ENCODE measurements at places on chromosomes 2 and 18.

DNA sequence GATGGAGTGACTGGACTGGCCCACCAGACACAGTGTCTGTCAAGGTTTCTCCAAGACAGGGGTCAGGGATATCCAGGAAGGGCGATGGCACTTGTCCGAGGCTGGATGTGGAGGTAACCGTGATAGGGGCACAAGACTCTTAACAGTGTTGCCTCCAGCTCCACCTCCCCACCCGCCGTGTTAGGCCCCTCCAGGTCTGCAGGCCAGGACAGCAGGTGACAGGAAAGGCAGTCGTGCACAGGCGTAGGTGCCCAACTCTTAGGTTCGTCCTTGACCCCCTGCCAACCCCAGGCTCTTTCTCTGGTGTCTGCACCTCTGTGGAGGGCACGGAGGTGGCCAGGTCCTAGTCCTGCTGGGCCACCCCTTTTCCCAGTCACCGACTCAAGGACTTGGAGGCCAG, 10.1 kb downstream of the ITM2C start:
- DNase-seq, result no peak

GRCh38 chr18:73235921-73236320, 368.1 kb upstream of the NETO1 start:
- no peak for DNase-seq

DNA sequence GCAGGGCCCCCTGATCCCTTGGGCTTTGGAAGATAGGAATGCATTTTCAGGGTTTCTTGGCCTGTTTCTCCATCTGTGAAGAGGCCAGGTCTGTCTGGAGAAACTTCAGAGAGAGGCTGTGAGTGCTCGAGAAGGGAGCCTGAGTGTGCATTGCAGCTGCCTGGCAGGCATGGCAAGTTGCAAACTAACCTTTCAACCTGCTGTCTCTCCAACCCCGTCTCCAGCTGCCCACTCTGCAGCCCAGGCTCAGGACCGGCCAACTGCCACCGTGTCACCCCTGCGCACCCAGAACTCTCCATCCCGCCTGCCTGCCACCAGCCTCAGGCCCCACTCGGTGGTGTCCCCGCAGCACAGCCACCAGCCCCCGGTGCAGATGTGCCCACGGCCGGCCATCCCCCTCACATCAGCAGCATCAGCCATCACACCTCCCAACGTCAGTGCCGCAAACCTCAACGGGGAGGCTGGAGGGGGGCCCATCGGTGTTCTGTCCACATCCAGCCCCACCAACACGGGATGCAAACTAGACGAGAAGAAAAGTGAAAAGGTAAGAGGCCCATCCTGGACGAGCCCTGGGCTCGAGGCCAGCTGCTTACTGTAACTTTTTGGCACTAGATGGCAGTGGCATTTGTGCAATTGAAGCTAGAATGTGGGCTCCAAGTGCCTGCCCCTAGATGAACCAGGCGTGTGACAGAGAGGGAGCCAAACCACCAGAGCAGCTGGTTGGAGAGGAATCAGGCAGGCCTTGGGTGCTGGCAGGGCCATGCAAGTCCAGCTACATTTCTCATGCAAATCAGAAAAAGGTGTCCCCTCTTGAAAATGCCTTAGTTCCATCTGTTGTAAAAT, 164.6 kb downstream of the SEPTIN10 start:
- DNase-seq, result no peak

DNA sequence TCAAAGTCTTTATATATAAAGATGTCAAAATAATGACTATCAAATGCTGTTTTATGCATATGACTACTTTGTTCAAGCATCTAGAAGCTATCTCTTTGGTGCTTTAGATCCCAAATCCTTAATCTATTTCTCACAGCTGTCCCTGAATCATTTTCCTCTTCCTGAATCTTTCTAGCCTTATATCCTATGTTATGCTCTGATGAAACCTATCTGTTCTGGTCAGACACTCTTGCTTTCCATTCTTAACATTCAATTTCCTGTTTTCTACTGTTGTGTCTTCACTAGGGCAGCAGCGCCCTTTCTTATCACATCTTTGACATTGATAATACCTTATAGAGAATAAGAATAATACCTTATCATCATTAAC, 6.3 kb upstream of the PARD3B start:
- DNase-seq, result no peak

GRCh38 chr2:158102446-158102845, 770 bp downstream of the UPP2 start:
- no peak for DNase-seq

DNA sequence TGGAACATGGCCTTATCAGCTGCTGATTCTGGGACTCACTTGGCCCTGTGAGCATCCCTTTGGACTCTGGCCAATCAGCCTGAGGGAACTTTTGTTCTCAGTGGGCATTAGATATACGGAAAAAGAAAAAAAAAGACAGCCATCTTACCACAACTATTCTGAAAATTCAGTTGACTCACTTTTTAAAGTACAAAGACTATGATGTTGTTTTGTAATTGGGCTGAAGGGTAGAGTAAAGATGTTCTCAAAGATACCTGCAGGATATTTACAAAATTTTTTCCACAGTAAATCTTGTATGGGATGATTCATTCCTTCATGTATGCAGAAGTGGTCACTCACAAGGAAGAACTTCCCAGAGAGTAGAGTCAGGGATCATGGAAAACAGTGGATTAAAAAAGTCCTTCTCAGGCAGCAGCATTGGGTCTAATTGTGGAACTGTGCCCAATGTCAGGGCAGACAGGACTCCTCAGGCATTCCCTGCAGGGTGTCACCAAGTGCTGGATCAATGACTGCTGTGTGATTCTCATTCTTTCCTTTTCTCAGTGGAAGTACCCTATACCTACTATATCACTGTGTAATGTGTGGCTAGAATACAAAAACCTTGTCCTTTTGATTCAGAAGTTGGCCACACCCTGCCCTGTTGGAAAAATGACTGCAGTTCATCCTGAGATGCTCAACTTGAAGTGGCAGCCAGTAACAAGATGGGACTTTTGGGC, 35.4 kb downstream of the SULT1C4 start:
- DNase-seq, result no peak

DNA sequence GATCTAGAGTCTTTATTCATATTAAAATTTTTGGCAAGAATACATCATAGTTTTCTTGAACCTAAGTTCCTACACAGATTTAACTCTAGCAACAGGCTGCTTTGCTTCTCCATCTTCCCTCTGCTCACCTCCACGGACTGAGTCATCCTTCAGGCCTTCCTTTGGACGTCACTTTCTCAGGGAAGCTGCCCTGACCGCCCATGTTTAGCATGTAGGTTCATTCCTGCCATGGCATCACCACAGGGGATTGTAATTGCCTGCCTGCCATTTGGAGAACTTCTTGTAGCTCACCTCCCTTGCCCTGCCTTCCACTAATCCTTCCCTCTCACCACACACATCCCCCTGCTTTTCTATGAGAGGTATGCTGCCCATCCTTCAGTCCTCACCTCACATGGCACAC, 43.9 kb upstream of the B3GNT2 start:
- DNase-seq, result no peak

GRCh38 chr2:20189299-20189931, 35.5 kb downstream of the SDC1 start:
- no peak for DNase-seq

DNA sequence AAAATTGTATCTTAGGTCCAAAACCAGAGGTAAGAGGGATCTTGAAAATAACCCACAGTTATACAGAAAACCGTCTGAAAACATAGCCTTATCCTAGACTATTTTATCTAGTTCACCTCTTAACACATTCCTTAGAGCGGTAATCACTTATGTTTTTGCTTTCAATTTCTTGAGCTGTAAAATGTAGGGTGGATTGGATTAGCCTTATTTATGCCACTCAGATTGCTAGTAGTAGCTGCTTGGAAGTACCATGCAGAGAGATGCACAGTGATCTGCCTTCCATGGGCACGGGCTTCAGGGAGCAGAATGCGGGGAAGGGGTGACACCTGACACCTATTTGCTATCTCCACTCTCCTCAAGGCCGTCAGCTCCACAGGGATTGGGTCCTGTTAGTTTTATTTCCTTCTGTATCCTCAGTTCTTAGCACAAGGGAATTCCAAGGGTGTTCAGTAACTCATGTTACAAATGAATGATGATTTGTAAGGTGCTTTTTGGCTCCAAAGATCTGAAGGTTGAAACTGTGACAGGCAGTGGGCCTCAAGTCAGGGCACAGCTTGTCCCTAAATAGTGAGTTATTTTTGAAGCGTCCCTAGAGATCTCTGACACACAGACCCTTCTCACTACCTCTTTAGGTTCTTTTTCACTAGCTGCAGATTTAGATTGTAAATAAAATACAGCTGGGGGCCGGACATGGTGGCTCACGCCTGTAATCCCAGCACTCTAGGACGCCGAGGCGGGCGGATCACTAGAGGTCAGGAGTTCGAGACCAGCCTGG, 64.0 kb upstream of the PMAIP1 start:
- no peak for DNase-seq

DNA sequence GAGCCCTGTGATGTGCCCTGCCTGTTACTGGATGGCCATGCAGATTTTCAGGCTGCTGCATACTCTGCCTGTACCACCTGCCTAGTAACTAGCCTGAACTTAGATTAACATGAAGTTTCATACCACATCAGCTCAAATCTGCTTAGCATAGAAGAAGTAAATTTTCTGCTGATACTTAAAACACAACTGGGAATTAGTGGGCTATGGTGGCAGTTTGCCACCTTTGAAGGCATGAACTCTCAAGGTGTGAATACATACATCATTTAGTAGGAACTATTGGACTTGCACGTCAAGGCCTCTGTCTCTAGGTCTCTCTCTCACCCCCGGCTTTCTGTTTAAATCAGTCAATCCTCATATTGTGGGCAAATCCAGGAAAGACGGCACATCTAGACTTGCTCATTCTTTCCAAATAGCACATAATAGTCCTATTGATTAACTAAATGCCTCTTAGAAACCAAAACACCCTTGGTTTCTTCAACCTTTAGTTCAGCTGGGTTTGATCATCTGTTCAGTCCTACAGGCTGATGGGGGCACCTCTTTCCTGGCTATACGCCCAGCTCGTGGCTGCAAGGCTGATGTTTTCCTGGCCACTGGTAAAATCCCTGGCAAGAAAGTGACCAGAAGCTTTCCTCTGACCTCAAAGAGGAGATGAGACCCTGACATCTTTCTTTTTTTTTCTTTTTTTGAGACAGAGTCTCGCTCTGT, 58.4 kb downstream of the ALPK2 start:
- no peak for DNase-seq

- no peak for DNase-seq
These were observed 13.9 kb upstream of the LMAN1 start for GRCh38 chr18:59372975-59373374.

- DNase-seq, result no peak
These were observed 155.1 kb downstream of the FIGN start for GRCh38 chr2:163580757-163581156.

- no peak for DNase-seq
These were observed 172.1 kb upstream of the LRRTM1 start for GRCh38 chr2:80476535-80477117.

DNA sequence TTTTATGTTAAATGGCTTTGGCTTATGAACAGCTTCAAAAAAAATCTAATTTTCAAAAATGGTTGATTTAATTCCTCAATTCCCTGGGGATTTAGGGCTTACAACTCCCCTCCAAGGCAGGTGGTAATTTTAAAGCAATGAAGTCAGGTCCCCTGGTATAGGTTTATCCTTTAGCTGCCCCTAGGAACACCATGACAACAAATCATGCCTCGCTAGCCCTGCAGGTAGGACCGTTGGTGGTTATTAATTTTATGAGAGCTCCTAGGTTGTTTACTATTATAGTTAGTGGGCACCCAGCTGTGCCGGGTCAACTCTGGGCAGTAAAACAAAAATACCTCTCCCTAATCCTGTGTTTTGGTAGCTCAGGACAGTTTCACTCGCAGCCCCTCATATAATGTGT, 26.2 kb upstream of the MBOAT2 start:
- no peak for DNase-seq

DNA sequence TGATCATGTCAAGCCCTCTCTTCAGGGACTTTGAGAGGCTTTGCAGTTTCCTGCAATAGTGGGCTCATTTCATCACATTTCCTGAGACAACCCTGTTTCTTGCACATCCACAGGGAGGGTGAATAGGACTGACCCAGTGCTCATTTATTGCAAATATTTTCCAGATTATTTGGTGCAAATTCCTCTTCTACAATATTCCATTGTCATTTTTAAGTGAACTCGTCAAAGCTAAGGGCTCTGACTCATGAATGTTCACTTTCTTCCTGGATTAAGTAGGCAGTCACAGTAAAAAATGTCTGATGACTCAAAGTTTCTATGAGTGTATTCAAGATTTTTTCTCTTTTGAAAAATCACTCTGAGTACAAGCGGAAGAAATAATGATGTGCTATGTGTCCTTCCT, 225.5 kb upstream of the GALNT5 start:
- DNase-seq, result no peak

- DNase-seq, result no peak
These were observed 153.5 kb downstream of the ARHGAP15 start for GRCh38 chr2:143282684-143283083.

DNA sequence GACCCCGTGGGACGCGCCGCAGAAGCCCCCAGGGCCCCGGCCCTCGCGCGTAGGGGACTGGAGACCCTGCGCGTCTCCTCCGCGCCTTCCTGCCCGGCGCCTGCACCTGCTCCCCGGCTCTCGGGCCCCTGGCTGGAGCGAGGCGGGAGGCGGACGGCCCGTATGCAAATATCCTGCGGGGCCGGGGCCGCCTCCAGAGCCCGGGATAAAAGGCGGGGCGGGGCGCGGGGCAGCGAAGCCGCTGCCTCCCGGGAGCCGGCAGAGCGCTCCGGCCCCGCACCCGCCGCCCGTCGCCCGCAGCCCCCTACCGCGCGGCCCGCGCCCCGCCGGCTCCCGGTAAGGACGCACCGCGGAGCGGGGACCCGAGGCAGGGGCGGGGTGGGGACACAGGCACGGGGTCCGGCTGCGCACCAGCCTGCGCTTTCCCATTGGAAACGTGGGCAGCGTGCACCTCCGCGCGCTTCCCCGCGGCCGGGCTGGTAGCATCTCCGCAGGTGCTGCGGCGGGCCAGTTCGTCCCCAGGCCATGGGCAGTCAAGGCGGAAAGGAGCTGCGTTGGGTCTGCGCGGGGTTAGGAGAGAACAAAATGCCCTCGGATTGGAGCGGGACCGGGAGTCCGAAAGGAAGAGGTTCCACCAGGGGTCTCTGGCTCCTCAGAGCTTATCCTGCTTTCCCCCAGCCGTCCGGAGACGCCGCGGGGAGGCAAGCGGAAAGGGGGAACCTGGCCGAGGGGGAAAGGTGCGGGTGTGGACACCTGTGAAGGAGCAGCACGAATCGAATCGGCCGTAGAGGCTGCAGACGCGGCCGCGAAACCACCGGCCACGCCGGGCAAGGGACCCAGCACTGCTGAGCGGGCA, at the start of gene ATP6V1C2:
Gene ATP6V1C2 (plus strand): TSS at position 235 of the 856 bp plus-strand sequence. CDS start 1,220 bp downstream, outside the sequence.
- DNase-seq, result no peak

- DNase-seq, result no peak
These were observed 120.2 kb downstream of the LPIN1 start for GRCh38 chr2:11866358-11867335.

DNA sequence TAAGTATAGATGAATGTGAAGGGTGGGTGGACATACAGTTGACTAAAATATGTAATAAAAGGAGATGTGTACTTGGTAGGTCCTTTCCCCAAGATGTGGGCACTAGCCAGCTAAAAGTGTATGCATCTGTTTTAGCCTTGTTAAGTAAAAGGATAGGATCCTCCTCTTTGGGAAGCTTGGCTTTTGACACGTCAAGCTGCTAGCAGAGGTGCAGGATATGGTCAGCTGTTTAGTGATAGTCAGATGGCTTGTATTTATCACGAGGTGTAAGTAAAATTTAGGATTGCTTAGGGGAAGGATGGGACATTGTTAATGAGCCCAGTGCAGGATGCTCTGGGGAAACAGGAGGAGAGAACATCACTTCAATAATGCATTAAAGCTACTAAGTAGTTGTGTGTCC, 1.5 kb downstream of the MFSD6 start:
- no peak for DNase-seq

GRCh38 chr2:12819103-12819475, 102.4 kb downstream of the TRIB2 start:
- no peak for DNase-seq
